ENCODE measurements at places on chromosomes 4 and X.

DNA sequence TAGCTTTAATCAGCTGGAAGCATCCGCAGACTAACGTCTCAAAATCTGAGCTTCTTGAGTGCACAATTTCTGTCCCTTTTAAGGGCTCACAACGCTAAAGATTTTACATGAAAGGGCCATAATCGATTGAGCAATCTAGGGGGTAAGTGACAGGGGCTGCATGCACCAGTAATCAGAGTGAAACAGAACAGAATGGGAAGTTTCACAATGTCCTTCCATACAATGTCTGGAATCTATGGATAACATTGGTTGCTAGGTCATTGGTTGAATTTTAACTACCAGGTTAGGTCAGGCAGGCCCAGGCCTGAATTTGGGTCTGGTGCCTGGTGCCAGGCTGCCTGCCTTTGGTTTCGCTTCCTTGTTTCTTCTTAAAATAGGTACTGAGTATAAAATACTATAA, 42.0 kb upstream of the MTMR8 start:
- no peak for DNase-seq

GRCh38 chrX:74835566-74835965, 89.7 kb downstream of the NEXMIF start:
- DNase-seq, result no peak

GRCh38 chr4:26860157-26860921, at the start of gene STIM2:
TSS of gene STIM2 (plus strand) at chr4:26860841.
- peak; percentile 97 for DNase-seq

DNA sequence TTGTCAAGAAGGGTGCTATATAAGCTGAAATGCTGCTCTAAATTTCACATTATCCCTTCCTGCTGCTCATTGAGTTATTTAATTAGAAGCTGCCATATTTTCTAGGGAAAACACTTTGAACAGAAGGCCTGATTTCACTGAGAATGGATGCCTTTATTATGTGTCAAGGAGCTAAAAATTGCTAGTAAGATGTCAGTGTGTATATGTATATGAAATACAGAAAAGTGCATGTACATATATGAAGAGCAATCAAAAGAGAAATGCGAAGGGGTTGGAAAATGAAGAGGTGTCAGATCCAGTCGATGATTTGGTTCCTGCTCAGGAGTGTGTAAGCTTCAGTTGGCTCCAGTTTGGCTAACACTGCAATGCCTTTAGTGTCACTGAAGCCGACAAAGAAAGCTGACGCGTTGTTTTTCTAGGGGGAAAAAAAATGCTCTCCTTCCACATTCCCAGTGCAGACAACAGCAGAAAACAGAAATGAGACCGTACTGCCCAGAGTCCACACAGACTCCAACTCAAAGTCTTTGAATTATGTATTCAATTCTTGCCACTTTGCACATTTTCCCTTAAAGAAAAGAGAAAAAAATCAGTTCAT, 154.2 kb downstream of the NHS start:
- no peak for DNase-seq

DNA sequence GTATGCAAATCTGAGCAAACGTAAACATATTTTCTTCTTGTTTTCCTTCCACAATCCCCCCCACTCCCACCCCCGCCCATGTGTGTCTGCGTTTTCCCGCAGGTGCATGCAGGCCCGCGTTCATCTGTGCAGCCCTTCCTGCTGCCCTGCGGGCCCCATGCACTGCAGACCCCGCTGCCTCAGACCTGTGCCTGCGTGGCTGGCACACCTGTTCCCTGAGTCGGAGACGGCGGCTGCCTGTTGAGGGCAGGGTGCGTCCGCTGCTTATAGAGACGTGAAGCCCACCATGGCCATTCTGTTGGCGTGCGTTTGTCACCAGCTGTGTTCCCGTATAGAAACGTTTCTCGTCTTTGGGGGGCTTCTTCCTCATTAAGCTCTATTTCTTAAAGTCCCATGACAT, 51.5 kb downstream of the PCGF3 start:
- no peak for DNase-seq

DNA sequence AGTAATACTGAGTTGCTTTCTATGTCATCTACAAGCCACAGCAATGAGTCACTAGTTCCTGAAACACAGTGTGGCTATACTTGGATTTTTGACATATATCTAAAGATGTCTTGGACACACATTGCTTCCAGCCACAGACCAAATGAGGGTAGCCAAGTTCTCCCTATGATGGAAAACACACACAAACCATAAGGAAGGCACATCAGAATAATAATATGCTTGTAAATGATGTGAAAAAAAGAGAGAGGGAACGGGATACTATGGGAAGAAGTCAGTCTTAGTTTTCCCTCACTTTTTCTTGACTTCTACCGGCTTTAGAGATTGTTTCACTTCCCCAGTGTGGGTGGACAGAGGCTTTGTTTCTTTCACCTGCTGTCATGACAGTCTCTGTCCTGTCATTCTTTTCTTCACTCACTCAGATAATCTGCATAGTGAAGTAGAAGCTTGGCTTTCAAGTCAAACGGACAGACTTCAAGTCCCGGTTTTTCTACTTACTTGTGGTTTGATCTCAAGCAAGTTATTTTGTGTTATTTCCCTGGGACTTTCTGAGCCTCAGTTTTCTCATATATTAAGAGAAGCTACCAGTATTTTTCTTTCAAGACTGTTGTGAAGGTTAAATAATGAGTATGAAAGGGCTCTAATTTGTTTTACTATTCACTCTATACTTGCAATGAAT, 34.7 kb downstream of the P2RY10 start:
- no peak for DNase-seq

DNA sequence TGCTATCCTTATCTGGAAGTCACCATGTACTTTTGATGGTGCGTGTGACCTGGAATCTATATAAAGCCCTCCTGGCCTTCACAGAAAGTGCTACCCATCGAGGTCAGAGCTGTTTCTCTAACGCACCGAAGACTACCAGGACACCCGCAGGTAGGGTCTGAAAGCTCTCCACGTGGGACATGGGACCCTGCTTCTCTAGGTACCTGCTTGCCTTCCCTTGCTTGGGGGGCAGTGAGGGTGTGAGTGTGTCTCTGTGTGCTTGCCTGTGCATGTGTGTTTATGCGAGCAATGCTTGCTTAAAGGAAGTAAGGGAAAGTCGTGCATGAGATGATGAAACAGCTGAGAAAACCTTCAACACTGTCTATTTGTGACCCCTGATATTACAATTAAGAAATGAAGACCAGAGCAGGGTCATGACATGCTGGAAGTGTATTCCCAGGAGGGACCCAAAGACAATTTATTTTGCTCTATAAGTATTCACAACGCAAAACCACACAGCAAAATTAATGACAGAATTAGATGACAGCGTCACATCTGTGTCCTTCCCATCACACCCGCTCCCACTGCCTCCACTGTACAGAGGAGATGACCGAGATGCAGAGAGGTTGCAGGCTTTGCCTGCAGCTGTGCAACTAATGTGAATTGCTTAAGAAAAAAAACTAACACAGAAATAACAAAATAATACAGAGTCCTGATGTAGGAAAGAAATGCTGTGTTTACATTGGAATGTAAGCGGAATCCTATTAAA, 76.4 kb upstream of the HELT start:
- no peak for DNase-seq
